Stimulated activated CD4-positive, alpha-beta T cell treated with anti-CD3 and anti-CD28 coated beads, Interleukin-1b, Interleukin-23, amount 100 ng/mL, for 48 hours (primary cell): ENCODE measurements at places on chromosomes 1 and 21.

- DNase-seq = no peak
Observed at GRCh38 chr1:235851939-235852338, 14.8 kb downstream of the LYST start.

- DNase-seq = no peak
Observed at GRCh38 chr1:247441606-247442005, 16.3 kb downstream of the OR2B11 start.

GRCh38 chr21:27690426-27690825, 723.5 kb upstream of the ADAMTS5 start:
- DNase-seq = no peak

DNA sequence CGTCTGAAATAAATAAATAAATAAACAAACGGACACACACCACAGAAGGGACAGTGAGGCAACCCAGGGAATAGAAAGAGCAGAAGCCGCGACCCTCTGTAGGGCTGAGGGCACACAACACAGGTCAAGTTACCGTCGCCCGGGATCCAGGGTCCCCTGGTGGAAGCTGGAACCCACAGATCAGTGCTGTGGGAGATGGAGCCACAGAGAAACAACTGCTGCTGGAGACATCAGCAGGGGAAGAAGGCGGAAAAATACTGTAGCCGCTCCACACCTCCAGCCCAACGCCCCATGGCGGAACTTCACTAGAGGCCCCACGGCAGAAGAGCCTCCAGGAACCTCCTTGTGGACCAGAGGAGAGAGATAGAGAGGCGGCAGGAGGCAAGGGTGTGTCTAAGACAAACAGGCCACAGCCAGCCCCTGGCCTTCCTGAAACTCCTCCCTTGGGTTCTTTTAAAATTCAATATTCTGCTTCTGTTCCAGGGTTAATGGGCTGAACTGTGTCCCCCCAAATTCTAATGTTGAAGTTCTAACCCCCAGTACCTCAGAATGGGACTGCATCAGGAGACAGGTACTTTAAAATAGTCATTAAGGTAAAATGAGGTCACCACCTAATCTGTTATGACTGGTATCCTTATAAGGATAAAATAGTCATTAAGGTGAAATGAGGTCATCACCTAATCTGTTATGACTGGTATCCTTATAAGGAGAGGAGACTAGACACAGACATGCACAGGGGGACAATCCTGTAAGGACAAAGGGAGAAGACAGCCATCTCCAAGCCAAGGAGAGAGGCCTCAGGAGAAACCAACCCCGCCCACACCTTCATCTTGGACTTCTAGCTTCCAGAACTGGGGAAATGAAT, 7.7 kb upstream of the HLCS start:
- DNase-seq = no peak

- DNase-seq = no peak
Observed at GRCh38 chr1:203609979-203610493, 16.6 kb upstream of the ATP2B4 start.

- DNase-seq = no peak
Observed at GRCh38 chr1:230867101-230867902, 1.0 kb downstream of the C1orf198 start.

GRCh38 chr1:232443372-232443771, 186.6 kb downstream of the SIPA1L2 start:
- DNase-seq = no peak

- DNase-seq = no peak
Observed at GRCh38 chr1:243735457-243735856, 114.6 kb downstream of the AKT3 start.

DNA sequence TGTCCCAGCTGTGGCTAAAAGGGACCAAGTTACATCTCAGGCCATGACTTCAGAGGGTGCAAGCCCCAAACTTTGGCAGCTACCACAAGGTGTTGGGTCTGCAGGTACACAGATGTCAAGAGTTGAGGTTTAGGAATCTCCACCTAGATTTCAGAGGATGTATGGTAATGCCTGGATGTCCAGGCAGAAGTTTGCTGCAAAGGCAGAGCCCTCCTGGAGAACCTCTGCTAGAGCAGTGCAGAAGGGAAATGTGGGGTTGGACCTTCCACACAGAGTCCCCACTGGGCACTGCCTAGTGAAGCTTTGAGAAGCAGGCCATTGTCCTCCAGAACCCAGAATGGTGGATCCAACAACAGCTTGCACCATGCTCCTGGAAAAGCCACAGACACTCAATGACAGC, 10.1 kb upstream of the PHGDH start:
- DNase-seq = no peak

DNA sequence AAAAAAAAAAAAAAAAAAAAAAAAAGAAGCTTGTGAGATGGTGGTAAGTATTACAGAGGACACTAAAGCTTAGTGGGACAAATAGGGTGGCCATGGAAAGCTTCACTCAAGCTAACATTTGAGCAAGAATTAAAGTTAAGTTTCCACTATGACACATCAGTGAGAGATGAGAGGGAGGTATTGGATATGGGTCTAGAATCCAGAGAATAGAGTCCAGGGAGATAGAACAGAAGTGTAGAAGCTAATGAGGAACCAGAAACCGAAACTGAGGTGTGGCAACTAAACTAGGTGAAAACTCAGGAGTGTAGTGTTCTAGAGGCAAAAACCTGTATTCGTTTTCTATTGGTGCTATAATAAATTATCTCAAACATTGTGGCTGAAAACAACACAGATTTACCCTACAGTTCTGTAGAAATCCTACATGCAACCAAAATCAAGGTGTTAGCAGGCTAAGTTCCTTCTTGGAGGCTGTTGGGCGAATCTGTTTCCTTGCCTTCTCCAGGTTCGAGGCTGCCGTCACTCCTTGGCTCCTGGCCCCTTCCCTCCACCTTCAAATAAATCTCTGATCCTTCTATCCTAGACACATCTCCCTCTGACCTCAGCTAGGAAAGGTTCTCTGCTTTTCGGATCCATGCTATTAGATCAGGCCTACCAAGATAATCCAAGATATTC, 36.2 kb downstream of the PTP4A2 start:
- DNase-seq = no peak

GRCh38 chr1:55259911-55260609, 44.9 kb upstream of the USP24 start:
- no peak for DNase-seq

- no peak for DNase-seq
Observed at GRCh38 chr1:52426371-52426770, 22.0 kb downstream of the PRPF38A start.

- DNase-seq = no peak
Observed at GRCh38 chr1:193131266-193131860, 9.5 kb downstream of the CDC73 start.

DNA sequence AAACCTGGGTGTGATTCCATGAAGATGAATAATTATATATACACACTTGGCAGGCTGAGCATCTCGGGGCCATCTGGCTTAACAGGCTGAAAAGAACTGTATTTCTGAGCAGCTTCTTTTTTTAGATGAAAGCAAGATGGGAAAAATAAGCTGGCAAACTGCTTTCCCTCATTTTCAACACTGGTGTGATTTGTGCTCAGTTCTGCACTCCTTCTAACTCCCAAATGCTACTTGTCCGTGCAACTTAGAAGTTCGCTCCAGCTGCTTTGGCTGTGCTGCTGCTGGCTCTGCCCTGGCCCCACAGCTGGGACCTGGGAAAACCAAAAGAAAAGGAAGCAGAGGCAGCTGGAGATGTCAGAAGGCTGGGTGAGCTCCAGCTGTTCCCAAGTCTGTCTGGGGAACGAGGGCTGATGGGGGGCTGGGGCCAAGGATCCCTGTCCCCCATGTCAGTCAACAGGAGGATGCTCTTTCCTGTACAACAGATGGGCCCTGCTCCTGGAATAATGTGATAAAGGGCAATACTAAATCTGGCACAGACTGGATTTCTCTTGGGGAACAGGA, 44.9 kb downstream of the PAFAH2 start:
- DNase-seq = no peak

DNA sequence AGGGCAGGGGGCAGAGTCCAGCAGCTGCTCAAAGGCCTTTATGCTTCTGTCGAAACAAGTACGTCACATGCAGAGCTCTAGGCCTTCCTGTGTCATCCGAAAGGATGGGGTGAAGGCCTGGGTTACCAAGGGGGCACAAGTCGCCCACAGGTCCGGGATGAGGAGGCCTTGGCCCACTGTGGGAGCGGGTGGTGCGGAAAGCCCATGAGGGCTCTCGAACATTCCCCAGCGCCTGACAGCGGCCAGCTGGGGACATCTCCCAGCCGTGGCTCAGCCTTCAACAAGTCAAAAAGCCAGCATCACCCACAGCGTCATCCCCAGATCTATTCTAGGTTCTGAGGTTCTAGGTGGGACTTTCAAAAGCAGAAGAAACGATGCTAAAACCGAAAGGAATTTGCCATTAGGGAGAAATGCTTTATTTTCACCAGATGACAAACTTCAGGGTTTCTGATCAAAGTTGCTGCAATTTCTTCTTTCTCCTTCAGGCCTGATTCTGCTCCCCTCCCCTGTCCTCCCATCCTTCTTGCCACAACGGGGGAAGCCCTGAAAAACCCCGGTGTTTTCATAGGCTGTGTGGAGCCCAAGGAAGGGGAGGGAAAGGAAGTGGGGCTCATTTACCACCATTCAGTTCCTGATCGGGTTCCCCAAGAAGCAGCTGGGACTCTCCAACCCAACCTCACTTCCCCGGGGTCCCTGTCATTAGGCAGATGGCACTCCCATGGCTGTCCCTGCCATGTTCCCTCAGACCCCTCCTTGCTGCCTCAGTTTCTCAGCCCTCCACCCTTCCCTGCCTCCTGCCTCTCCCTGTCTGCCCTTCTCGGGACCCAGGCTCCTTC, 17.6 kb downstream of the GPR137B start:
- DNase-seq = no peak

DNA sequence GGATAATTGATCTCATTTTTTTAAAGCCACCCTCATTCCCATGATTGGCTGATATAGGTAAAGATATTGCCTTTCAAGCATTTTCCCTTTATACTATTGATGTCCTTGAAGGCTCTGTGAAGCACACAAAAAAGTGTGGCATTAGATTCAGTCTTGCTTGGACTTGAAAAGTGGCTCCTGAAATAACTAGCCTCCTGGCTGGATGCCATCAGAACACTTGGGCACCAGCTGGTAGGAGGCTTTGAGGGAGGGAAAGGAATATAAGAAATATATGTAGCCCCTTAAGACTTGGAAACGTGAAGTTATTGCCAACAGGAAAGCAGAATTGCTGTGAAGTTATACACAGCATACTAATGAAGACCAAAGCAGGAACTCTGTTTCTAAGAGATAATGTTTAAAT, 14.1 kb downstream of the MTR start:
- DNase-seq = no peak

DNA sequence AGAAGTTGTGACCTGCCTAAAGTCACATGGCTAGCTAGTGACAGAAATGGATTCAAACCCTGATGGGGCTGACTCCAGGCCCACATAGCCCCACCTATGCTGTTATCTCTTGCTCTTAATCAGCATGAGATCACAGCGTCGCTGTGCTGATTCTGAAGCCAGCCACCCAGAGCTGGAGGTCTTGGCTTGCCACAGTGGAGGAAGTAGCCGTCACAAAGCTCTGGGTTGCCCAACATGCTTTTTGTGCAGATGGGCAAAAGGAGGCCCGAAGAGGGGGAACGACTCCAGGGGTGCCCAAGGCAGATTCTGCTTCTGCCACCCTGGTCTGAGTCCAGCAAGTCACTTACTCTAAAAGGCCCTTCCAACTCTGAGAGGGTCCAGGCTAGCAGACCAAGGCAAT, 14.7 kb upstream of the MFSD2A start:
- DNase-seq = no peak

GRCh38 chr1:9538669-9539164, 548 bp upstream of the SLC25A33 start:
- DNase-seq = no peak

DNA sequence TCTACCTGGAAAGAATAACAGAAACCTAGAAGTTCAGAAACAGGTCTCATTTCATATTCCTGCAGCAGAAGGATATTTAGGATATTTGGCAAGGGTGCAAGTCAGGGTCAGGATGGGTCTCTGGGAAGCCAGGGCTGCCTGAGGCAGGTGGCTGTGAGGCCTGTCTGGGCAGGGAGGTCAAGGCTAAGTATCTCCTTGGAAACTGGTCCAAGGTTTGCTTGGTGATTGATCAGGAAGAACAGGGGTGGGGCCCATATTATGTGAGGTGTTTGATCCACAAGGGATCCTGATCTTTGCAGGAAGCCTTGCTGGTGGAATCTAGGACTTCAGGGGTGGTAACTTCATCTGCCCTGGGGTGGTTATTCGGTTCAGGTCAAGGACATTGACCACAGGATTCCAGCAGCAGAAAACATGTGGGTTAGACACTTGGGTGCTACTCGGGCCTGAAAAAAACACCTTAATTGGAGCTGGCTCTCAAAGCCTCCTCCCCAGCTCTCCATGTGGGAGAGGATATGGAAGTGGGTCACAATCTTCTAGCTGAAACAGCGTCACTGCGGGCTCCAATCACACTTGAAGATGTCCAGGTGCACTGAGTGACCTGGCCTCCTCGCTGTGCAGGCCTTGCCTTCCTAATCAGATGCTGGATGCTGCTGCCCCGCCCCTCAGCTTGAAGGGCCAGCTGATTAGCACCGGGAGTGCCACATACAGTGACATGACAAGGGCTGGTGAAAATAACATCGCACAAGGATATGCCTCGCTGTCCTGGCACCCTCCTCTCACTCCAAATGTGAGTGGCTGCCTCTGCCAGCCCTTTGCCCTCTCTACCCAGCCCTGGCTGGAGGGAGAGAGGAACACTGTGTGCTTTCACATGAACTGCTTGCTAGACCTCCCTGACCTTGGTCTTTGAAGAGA, 8.7 kb downstream of the CTNNBIP1 start:
- DNase-seq = no peak

GRCh38 chr1:178870944-178871343, at the start of gene ANGPTL1:
TSS of gene ANGPTL1 (minus strand) at chr1:178871077. CDS start at chr1:178865776, 5,301 bp downstream.
- no peak for DNase-seq
